GM12878 (cell line): ENCODE measurements at places on chromosomes 1 and 21. TPM values are rescaled to one million over a fixed set of nuclear protein-coding genes. Genes with fewer than 3 reads are reported as not detected.

The PRDM16 gene
- not detected in 2 replicates for polyA plus RNA-seq

DNA sequence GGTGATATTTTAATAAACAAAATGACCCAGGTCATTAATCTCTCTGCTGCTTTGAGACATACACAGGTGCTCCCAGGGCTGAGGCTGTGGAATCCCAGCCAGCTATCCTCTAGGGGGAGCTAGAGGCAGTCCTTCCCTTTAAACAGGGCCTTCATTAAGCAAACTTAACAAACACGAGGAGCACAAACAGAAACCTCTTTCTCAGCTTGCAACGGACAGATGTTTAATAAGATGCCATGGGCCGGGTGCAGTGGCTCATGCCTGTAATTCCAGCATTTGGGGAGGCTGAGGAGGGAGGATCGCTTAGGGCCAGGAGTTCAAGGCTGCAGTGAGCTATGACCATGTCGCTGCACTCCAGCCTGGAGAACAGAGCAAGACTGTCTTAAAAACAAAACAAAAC lies 106.7 kb downstream of the HIVEP3 start:
- no peak for DNase-seq
- peaks cover 43% of the 10 kb centered on the region for H3K4me1 ChIP-seq
- no peaks in the 10 kb centered on the region for H3K36me3 ChIP-seq
- H3K4me3 ChIP-seq = no peak overlapping the region
- no peaks in the 10 kb centered on the region for H3K27me3 ChIP-seq

The TACSTD2 gene
- 7.5 and 8.7 TPM in 2 replicates for polyA plus RNA-seq

DNA sequence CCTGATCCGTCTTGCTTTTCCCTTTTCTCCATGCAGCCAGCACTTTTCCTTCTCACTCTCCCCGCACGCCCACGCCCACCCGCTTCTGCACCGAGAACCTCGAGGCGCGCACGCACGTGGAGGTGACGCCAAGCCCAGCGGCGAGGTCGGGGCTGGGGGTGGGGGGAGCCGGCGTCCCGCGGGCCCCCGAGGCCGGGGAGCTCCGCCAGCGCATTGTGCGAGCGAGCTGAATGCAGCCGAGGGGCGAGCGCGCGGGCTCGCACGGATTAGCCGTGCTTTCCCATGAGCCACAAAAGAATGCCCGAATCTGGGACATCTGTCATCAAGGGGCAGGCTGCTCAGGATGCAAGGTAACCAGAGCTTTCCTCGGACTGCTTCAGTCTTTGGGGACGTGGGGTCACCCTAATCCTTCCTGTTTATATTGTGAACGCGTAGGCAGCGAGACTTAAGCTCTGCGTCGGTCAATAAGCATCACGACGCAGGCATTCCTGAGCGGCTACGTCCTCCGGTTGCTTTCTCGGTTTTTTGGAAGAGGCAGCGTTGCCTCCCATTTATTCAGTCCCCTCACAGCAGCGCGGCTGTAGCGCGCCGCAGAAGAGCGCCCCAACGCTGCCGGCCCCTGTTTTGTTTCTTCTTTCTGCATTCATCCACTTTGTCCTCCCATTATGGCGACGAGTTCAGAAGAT lies 67.3 kb upstream of the AKT3 start:
- H3K4me3 ChIP-seq = no peak overlapping the region; the same call in 1 of the 2 replicates
- H3K27me3 ChIP-seq = 0 out of 2 replicates have a peak, but pooled peaks cover 10% of the 10 kb centered on the region
- no peaks in the 10 kb centered on the region for H3K36me3 ChIP-seq
- no peak overlapping the region for H3K27ac ChIP-seq
- H3K4me1 ChIP-seq = no peaks in the 10 kb centered on the region

The SUSD4 gene
- 0.16 and 0.44 TPM in 2 replicates for polyA plus RNA-seq

- no peaks in the 10 kb centered on the region for H3K27me3 ChIP-seq
- no peaks in the 10 kb centered on the region for H3K36me3 ChIP-seq
- H3K4me1 ChIP-seq = no peaks in the 10 kb centered on the region
- H3K27ac ChIP-seq = no peak overlapping the region
- DNase-seq = no peak
- no peak overlapping the region for H3K4me3 ChIP-seq
Measured at GRCh38 chr1:174040387-174040786, 18.2 kb upstream of the RC3H1 start.

- H3K27ac ChIP-seq = no peak overlapping the region
- no peaks in the 10 kb centered on the region for H3K4me1 ChIP-seq
- no peak for DNase-seq
Measured at GRCh38 chr1:83573776-83574175, 425.2 kb downstream of the TTLL7 start.
